ENCODE measurements at places on chromosomes 2 and 18.

DNA sequence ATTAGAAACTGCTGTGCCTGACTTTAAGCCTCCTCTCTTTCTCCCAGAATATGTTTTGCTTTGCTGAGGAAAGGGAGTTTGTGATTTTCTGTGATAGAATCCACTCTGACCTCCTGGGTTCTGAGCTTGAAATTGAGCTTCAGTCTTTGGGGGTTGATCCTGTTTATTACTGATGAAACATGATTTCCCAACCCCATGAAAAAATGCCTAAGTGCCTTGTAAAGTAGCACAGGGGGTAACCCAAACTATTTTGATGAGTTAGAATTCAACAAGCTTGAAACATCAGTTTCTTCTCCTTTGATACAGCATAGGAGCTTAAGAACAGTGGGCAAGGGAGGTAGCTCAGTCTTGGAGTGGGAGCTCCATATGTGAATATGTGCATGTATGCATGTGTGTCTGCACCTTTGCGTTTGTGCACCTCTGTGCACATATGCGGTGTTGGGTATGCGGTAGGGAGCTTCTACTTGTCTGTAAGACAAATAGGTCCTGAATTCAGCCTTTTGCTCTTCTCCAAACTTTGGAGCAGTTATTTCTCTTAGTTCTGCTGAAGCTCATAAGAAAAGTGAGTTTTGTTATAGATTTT lies 364.6 kb downstream of the OSR1 start:
- no peak for DNase-seq

DNA sequence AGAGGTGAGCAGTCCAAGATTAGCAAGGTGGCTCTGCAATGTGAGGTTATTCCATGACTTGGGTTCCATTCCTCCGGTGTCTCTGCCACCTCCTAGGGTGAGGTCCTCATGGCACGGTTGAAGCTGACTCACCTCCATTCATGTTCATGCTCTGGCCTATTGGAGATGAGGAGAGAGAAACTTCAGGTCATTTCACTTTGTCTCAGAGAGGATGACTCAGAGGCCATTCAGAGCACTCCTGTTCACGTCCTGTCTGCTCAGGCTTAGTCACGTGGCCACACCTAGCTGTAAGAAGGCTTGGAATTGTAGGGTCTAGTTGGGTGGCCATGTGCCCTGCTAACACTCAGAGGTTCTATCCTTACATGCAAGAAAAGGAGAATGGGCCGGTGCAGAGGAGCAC lies 67.5 kb upstream of the MBOAT2 start:
- DNase-seq, result no peak

- no peak for DNase-seq
These were observed 8.3 kb downstream of the MAT2A start for GRCh38 chr2:85547089-85547858.

- DNase-seq, result no peak
These were observed 593.1 kb downstream of the CBLN2 start for GRCh38 chr18:71951001-71951400.

DNA sequence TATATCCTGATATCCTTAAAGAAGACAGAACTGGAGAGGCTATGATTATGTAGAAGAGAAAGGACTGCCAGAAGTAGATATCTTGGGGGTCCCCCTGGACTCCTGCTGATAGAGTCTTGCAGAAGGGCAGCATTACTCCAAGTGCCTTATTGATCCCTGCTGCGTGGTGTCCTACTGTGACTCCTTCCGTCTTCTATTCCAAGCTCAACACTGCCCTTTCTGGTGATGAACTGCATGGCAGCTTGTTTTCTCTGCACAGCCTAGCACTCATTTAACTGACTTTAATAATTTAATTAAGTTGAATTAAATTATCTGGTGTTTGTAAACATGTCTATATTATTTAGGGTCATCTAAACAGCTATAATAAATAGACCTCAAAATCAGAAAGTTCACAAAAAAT lies 194.1 kb upstream of the DSEL start:
- DNase-seq, result no peak

- DNase-seq, result no peak
These were observed 62.6 kb downstream of the ODC1 start for GRCh38 chr2:10385501-10385900.

DNA sequence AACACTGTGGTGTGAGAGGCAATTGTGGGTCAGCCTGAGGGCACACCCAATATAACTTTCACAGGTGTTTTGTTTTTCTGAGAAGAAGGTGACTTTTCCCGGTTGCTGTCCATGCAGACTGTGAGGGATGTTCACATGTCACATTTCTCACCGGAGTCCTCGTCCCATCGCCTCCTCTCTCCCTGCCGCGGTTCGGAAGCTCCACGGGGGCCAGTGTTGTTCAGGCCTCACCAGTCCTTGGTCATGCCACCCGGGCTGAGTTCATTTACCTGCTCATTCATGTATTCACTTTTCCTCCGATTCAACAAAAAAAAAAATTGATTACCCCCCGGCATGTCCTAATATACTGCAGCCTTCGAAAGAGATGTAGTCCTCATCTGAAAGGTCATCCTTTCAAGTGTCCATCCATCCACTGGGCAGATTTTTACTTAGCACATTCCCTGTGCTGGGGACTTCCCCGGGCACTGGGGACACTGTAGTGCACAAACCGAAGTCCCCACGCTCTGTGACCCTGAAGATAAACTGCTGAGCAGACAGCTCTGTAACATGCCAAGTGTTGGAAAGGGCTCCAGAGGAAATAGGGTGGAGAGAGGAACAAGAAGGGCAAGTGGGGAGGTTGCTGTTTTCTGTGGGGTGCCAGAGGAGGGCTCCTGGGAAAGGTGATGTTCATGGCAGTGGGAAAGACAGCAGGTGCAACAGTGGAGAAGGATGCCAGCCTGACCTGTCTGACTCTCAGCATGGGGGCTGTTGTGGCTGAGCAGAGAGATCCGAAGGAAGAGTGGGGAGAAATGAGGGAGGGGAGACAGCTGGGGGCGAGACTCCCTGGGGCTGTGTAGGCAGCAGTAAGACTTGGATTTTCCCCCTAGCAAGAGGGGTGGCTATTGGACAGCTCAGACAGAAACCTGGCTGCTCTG lies 22.4 kb downstream of the LRRFIP1 start:
- DNase-seq, result no peak

DNA sequence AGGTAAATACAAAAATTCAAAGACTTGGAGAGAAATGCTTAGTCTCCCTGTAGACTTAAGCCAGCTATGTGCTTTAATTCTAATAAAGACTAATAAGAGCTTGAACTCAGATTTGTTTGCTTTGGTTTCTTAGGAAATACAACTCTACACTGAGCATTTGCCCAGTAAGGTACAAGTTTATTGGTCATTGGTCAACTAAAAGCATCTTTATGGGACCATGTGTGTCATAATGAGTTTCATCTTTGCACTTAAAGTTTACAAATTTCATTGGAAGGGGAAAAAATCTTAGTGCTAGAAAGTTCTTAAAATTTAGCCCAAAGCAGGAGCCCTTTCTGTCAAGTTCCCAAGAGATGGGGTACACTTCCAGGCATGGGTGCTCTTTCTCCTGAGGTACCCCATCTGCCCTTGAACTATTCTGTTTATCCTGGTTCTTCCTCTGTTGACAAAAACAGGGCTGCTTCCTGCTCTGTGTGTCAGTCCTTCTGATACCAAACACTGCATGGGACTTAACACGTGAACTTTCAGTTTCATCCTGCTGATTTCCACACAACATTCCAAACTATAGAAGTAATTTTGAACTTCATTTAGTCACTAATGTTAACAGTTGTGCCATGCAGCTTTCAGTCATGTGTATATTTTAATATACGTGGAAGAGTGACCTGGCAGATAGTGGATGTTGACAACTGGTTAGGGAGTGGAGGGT lies 200.2 kb downstream of the TPGS2 start:
- DNase-seq, result no peak

- DNase-seq, result no peak
These were observed 133.2 kb downstream of the NCK2 start for GRCh38 chr2:105877945-105878344.

GRCh38 chr2:228841475-228841874 lies 429.6 kb downstream of the PID1 start:
- DNase-seq, result no peak

DNA sequence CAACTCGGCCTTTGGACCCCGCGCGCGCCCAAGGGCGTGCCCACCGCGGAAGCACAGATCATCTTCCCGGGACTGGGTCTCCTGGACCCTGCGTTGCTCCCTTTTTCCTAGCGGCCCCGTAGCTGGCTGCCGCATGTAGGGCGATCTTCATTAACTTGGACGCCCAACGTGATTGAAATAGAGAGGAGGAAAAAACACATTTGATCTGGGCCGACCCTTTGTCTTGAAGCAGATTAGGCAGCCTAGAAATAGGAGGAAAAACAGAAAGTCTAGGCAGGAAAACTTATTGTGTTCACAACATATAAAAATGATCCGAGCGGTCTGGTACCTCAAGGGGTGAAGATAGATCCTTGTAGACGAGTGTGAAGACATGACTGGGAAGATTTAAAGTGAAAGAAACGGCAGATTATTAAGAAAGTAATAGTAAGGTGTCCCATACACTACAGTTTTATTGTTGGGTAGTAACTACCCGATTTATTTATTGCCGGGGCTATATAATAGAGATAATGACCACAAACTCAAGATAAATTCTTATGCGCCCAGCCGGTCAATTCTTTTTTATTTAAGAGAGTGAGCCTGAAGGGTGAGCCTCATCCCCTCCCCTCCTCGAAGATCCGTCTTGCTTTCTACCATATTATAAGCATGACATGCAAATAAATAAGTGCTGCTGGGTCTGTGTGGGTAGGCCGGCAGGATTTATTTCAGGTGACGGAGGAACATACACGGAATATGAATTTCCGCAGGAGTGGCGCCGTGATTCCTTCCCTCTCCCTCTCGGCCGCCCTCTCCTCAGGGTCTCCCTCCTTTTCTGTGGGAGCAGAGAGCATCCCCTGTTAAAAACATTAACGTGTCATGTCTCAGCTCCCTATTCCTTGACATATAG lies 147.4 kb downstream of the MEIS1 start:
- no peak for DNase-seq

DNA sequence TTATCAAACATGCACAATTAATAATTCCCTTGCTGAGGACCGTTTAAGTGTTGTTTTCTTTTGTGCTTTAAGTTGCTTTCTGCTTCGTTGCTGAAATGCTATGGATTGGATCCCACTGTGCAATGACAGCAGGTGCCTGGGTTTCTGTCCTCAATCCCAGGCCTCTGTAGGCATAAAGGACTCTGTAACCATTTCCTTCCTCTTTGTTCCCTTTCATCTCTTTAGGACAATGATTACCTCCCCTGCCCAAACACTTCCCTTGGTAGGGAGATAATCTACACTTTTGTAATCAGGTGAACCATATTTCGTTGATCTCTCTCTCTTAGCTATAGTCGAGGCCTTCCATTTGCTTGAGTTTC lies 58.6 kb upstream of the LYPD6B start:
- no peak for DNase-seq

GRCh38 chr2:230128623-230129342 lies 60.1 kb upstream of the SLC16A14 start:
- DNase-seq, result no peak

DNA sequence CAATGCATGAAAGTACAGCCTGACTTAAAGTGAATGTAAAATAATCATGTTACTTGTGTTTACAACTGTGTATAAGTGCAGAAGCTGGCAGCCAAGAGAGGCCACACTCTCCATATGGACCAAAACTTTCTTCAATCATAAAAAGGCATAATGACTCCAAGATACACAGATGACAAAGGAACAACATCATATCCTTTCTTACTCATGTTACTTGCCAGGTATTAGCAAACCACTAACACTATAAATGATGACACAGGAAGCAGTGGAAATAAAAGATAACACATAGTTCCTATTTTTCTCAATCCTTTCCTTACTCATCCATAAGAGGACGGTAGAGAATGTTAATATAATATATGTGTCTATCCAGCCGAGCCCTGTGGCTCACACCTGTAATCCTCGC lies 400.0 kb upstream of the CDH2 start:
- DNase-seq, result no peak

DNA sequence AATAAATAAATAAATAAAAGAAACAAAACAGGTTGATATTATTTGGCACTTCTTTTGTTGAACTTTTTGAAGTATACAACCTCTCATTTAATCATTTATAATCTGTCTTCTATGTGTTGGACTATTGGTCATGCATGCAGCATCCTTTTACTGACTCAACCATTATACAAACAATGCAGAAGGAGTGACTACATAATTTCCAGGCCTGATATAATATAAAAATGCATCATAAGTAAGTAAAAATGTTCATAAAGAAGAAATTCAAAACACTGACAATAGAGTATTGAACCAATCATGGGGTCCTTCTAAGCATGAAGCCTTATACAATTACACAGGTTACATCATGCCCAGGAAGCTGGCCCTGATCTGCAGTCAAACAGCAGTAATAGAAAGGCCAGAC lies 141.5 kb upstream of the FN1 start:
- no peak for DNase-seq

- no peak for DNase-seq
These were observed 19.5 kb upstream of the STAT4 start for GRCh38 chr2:191170301-191170636.

GRCh38 chr2:195569255-195569654 lies 87.8 kb upstream of the SLC39A10 start:
- no peak for DNase-seq

- no peak for DNase-seq
These were observed 463 bp downstream of the HS1BP3 start for GRCh38 chr2:20650393-20650876.

GRCh38 chr2:239927424-239927981 lies 97.6 kb downstream of the NDUFA10 start:
- peak; percentile 45 for DNase-seq

- DNase-seq, result no peak
These were observed 45.9 kb upstream of the RHOB start for GRCh38 chr2:20400787-20401488.

DNA sequence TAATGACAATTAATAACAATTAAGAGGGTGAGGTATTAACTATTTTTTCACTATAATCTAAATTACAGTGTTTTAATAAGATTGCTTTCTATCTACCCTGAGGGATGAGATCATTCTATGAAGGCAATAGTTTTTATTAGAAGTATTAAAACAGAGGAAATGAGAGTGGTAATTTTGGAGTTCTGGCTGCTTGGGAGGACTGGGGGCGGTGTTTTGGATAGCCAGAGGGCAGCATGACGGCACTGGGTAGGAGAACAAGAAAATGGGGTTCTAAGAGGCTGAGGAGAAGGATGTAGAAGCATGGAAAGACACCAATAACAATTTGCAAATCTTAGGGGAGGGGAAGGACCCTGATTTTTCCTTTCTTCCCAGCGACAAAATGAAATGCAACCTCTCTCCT lies 5.1 kb upstream of the DNAJC5G start:
- DNase-seq, result no peak

DNA sequence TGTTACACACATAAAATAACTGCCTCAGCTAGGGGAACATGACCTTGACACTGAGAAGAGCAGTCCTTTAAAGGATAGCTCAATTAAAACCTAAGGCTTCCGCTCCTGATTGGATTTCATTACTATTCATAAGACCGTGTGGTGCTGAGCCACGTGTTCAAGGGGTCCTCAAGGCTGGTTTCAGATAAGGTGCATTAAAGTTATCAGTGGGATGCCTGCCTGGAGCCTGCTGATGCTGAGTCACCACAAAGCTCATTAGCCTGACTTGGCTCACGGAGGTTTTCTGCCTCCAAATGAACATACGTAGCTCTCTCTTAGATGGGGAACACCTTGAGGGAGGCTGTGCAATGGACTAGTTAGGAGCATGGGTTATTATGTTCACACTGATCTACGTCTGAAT lies 518.9 kb downstream of the TDRD15 start:
- no peak for DNase-seq
